ENCODE measurements at places on chromosomes 3 and 15. TPM values are rescaled to one million over a fixed set of nuclear protein-coding genes. Genes with fewer than 3 reads are reported as not detected.
A peak's percentile ranks its signal among the peaks of the same experiment; 100 is the strongest.

- DNase-seq, result no peak
Measured at GRCh38 chr3:140180603-140181002, 245.6 kb downstream of the CLSTN2 start.

DNA sequence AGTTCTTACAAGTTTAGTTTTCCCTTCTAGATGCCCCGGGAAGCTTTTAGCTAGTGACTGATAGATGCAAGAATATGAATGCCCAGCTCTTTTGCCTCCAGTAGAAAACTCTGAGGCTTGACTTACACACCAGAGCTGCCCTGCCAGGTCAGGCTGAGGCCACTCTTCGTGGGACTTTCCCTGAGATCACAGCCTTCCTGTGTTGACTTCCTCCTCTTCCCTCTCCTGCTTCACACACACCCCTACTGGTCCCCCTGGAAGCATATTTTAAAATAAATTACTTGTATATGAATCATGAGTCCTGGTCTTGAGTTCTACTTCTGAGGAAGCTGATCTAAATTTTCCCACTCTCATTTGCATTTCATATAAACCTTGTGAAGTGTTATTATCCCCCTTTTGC is 413.7 kb downstream of the PDCD6IP start:
- DNase-seq, result no peak

DNA sequence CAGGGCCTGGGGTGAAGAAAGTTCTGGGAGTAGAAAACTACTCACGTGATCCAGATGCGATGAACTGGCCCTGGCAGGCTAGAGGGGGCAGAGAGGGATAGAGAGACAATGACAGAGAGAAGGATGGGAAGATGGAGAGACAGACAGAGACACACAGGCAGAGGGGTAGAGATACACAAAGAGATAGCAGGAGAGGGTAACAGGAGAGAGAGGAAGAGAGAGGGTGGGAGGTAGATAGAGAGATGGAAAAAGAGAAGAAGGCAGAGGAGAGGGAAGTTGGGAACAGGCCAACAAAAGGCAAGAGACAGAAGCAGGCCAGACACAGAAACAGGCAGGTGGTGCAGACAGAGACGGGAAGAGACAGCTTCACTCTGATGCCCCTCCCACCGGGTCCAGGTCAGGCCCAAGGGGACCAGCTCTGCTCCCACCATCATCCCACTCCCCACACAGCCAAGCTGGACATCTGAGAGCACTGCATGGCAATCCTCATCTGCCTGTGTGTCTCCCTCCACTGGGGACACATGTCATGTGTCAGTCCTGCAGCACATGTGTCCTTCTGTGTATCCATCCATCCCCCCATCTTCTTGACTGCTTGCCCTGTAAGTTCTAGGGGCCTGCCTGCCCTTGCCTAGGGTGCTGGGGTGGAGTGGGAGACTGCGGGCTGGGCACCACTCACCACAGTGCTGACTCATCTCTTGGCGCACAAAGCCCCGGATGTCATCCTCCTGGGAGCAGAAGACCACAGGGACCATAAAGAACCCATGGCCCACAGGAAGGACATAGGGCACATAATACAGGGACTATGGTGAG is 2.2 kb upstream of the UCN2 start:
- no peak for DNase-seq

DNA sequence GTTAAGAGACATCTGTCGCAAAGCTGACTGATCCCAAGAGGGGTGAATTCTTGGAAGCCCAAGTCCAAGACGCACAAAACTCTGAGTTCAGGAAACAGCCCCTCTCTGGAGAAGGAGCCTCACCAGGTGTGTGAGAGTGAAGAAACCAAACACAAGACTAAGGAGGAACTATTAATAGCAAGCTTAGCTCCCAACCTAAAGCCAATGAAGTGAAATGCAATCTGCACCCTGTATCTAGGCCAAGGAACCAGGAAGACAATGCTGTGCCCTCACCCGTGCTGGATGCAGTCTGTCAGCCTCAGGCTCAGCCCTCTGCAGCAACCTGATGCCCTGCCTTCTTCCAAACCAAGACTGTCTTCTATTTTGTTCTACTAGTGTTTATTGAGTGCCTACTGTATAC is 22.5 kb upstream of the THBS1 start:
- no peak for DNase-seq

DNA sequence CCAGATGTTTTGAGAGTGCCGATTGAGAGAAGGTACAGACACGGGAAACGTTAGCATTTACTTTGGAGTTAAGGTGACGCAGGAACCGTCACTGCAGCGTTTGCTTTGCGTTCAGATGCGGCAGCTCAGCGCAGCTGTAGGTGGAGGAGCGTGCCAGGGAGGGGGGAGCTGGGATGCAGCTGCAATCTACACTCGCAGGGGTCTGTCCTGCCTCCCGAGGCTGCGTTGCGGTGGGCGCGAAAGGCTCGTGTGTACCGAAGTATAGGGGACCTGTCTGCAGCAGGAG is 425 bp upstream of the FYTTD1 start:
- peak; percentile 73 for DNase-seq

DNA sequence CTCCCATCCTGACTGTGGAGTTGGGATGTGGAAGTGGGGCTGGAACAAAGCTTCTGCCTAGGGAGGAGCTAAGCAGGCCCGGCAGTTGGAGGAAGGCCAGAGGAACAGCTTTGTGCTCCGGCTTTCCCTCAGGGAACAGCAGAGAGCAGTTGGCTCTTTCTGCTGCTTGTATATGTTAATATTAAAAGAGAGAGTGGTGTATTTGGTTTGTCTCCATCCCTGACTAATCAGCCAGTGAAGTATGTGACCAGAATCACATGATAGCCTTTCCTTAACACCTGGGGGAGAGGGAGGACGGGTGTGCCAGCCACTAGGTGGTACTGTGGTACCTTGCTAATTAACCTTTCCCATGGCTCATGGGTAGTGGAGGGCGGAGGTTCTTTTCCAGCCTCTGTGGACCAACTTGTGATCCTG is 10.0 kb downstream of the EIF2B5 start:
- DNase-seq, result peak; percentile 48

- DNase-seq, result no peak
Measured at GRCh38 chr15:38226608-38227266, 25.9 kb upstream of the SPRED1 start.

- peak; percentile 40 for DNase-seq
Measured at GRCh38 chr3:71725271-71725991, at the start of gene EIF4E3. EIF4E3 (minus strand) TSS chr3:71725402; CDS start chr3:71725367, 35 bp downstream.

GRCh38 chr15:70267879-70268278 is 170.2 kb upstream of the TLE3 start:
- no peak for DNase-seq

DNA sequence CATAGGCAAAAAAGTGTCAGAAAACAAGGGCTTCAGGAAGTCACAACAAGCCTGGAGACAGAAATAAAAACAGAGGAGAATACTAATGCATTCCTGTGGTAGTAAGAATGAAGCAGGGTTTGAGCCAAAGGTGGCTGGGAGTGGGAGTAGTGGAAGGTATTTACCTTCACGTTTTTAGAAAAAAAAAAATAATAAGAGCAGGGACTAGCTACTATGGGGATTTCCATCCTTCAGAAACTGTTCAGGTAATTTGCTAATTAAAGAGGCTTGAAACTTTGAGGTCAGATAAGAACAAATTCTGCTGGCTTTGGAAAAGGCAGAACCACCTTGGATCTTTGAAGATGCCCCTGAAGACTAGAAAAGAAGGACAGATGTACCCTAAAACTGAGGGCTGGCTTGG is 18.4 kb downstream of the ILDR1 start:
- no peak for DNase-seq

DNA sequence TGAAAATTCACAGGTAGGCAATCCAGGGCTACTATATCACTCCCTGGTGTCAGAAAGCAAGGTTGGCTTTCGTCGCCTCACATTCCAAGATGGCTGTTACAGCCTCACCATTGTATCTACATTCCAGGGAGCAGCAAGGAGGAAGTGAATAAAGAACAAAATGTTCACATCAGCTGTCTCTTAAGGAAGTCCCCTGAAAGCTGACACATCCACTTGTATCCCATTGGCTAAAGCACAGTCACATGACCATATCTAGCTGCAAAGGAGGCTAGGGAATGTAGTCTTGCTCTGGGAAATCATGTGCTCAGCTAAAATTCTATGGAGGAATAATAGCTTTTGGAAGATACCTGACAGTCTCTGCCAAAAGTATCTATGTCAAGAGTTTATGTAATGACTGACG is 12.8 kb upstream of the GATA2 start:
- DNase-seq, result no peak

GRCh38 chr15:100457201-100457600 is 71.5 kb downstream of the CERS3 start:
- no peak for DNase-seq

- DNase-seq, result no peak
Measured at GRCh38 chr15:98134905-98135304, 174.4 kb downstream of the ARRDC4 start.

- DNase-seq, result no peak
Measured at GRCh38 chr3:141523615-141524375, 37.0 kb downstream of the RASA2 start.

GRCh38 chr15:82536409-82537350 is 3.6 kb downstream of the RPS17 start:
- DNase-seq, result no peak

GRCh38 chr3:170903123-170903522 is 5.3 kb downstream of the EIF5A2 start:
- DNase-seq, result no peak

DNA sequence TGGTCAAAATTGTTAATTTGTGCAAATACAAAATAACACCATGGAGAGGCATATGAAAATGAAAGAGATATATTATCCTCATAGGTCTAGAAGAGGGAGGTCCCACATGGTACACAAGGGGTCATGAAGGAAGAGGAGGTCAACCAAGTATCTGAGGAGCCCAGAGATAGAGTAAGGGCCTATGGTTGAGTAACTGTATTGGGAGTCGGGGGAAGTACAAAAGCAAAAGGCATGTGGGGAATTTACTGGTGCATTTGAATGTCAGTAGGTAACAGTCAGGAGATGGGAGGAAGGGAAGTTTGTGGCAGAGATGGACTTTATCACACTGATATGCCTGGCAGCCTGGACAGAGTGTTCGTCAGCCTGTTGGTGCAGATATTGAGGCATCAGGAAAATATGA is 1113.7 kb downstream of the OTOL1 start:
- no peak for DNase-seq

DNA sequence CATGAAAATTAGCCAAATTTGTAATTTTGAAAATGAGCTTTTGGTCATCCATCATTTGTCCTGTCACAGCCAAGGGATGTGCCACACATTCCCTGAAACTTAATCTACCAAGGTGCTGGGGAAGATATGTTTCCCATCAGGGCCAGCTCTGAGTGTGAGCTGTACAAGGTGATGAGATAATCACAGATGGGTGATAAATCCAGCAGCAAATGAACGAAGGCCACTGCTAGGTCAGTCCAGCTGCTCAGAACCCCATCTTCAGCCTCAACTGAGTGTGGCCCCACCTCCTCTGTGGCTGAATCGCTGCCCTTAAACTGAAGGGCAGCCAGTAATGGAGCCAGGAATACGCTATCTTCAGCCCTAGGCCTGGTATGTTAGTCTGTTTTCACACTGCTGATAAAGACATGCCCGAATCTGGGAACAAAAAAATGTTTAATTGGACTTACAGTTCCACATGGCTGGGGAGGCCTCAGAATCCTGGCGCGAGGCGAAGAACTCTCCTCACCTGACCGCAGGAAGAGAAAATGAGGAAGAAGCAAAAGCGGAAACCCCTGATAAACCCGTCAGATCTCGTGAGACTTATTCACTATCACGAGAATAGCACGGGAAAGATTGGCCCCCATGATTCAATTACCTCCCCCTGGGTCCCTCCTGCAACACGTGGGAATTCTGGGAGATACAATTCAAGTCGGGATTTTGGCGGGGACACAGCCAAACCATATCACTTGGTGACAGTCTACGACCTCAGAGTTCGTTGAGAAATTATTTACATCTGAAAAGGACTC is 553.0 kb downstream of the NTRK3 start:
- DNase-seq, result no peak

DNA sequence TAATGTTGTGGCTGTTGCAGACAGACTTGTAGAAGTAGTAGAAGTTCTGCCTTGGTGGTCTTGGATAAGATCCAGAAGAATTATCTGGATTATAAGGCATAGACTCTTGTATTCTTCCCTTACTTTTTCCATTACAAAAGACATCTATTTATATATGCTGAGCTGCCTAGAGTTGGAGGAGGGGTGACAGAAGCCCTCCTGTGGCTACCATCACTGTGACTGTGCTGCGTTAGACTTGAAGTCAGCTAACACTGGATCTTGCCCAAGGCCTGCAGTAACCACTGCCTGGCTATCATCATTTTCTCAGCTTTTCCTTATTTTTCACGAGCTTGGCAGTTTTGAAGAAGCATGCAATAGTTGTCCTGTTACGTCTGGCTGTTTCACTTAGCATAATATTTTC is 684.8 kb upstream of the BCHE start:
- no peak for DNase-seq

DNA sequence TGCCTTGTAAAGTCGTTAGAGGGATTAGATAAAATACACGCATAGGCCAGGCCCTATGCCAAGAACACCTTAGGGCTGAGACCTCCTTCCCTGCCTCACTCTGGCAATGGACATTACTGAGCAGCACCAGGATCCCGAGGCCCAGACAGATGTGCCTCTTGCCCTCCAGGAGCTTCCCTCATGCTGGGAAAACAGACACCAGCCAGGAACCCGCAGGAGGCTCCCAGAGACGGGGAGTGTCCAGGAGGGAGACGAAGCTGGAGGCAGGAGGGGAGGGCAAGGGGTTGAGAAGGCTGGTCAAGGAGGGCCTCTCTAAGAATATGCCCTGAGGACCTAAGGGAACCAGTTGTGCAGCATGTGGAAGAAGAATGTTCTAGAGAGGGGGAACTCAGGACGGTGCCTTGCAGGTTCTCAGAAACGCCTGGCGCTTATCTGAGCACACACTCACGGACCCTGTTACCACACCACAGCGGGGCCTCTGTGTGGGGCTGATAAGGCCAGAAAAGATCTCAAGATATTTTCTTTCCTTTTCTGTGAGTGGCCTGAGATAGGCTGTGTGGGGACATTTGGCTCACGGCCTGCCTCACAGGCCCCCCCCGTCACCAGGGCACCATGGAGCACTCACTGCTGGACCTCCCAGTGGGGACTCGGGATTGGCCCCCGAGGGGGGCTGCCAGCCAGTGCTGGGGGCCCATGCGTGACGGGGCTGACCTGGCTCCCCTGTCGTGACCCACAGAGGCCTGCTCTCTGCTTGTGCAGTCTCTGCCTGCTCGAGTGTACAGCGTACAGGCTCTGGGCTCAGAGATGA is 22.0 kb upstream of the CYP11A1 start:
- no peak for DNase-seq

Gene BNC1
- not detected for total RNA-seq

Gene C2CD4A
- not detected for total RNA-seq

Gene SCAANT1
- total RNA-seq, result not detected

Gene ESYT3
- 0.16 TPM for total RNA-seq

Gene PGBD4
- total RNA-seq, result 2.9 TPM

Measured in activated CD8-positive, alpha-beta T cell treated with anti-CD3 and anti-CD28 coated beads, Interleukin-2, amount 10 ng/mL, durations not matched to agents 7 days and 5 days (primary cell).